NCI-H460 (cell line): ENCODE measurements at places on chromosomes 12 and 14. TPM values are rescaled to one million over a fixed set of nuclear protein-coding genes. Genes with fewer than 3 reads are reported as not detected.

- no peak for DNase-seq
Observed at GRCh38 chr14:27612121-27612520, 1014.3 kb upstream of the NOVA1 start.

DNA sequence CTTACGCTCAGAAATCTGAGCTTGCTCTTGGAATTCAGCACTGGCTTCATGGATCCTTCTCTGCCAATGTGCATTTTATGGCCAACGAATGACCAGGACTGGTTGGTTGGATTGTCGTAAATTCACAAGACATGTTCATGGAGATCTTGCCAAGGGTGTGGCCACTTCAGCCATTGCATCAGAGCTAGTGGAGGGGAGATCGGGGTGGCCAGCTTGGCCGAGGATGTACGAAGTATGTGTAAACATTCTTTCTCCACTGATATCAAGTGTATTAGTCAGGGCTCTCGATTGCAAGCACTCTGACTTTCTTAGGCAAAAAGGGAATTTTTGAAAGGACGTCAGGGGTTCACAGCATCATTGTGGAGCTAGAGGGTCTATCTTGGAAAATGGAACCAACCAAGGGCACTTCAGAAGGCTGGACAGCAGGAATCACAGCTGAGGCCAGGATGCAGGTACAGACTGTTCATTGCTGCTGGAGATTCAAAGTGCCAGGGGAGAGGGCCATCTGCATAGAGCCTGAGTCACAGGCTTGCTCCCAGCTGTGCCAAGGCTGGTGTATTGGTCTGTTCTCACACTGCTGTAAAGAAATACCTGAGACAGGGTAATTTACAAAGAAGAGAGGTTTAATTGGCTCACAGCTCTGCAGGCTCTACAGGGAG, 32.9 kb upstream of the ADGRD1 start:
- DNase-seq = peak; percentile 98

GRCh38 chr12:96456265-96456974, 33.0 kb upstream of the CFAP54 start:
- DNase-seq = no peak

DNA sequence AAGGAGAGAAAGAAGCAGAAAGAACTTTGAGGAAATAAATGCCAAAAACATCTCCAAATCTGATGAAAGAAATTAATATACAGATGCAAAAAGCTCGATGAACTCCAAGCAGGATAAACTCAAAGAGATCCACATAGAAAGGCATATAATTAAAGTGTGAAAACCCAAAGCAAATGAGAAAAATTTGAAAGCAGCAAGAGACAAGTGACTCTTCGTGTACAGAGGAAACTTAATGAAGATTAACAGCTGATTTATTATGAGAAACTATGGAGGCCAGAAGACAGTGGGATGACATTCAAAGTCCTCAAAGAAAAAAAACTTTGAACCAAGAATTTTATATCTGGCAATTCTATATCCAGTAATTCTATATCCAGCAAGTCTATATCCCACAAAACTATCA, 163.0 kb upstream of the TMCC3 start:
- no peak for DNase-seq

- no peak for DNase-seq
Observed at GRCh38 chr12:52587563-52587962, 13.7 kb downstream of the KRT72 start.

GRCh38 chr12:4288296-4289131, 15.0 kb downstream of the CCND2 start:
- DNase-seq = no peak

DNA sequence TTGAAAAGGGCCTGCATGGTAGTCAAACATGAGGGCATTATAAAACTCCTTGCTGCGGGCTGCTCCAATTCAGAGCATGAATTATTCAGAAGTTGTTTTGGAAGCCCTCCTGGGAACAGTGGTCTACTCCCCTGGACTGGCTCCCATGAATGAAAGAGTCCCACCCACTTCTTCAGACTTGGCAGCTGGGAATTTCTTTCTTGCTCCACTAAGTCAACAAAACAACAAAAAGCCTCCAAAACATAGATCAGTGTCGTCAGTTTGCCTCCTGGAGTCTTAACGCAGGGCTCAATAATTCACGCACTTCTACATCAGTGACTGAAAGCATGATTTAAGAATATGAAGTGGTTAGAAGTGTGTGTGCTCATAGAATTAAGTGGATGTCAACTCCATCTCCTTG, 37.9 kb downstream of the AKAP6 start:
- no peak for DNase-seq

DNA sequence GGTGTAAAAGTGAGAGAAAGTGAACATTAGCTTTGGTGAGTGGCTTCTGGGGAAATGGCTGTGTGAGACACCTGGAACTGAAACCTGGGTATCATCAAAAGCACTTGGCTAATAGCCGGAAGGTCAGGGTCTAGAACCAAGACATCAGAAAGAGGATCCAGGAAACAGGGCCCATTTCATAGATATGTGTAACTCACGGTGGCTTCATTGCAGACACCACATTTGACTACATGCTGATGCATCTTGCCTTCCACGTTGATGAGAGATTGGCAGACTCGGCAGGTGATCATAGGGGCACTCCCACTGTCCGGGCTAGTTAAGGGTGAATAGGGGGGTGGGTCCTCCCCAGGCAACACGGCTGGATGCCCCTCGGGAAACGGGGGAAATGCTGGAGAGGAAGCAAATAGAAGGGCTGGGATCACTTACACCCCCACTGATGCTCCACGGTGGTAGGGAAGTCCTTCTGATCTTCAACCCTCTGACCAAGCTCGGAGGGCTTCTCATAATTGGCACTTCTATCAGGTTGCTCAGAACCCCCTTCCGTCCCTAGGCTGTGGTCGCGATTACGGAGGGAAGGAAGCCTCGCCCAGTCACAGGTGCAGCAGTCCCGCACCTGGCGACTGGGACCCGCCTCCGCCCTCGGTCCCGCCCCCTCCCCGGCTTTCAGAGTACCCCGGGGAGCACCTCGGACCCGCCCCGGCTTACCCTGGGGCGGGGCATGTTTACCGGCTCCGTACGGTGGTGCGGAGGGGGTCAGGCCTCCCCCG, 593 bp downstream of the PIP4P1 start:
- no peak for DNase-seq

- no peak for DNase-seq
Observed at GRCh38 chr14:86997271-86997670, 995.7 kb downstream of the GALC start.

DNA sequence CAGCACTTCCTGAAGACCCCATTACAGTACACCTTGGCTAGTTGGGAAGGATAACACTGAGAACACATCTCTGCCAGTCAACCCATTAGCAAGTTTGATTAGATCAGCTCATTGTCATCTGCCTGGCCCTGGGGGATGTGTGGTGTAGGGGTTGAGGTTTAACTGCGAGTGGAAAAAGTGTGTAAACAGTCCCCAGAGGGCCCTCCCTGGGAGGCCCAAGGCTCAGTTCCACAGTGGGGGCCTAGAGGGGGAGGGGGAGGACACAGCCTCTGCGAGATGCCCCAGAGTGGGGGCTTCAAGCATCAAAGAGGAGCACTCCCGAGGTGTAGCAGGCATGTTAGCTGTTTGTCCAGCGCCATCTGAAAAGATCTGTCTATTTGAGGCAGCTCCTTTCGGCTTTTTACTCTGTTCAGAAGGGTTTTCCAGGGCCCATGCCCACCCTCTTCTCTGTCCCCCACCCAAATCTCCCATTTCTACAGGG, 344 bp downstream of the LPAR5 start:
- DNase-seq = no peak

- DNase-seq = no peak
Observed at GRCh38 chr12:101772012-101772775, 32.9 kb upstream of the SYCP3 start.

- DNase-seq = no peak
Observed at GRCh38 chr14:37559386-37559785, 35.7 kb downstream of the FOXA1 start.

- DNase-seq = no peak
Observed at GRCh38 chr12:27861428-27862167, 81.6 kb upstream of the MANSC4 start.

- no peak for DNase-seq
Observed at GRCh38 chr12:23555825-23556207, 393.7 kb downstream of the SOX5 start.

GRCh38 chr12:2229661-2230539, 177.1 kb downstream of the CACNA1C start:
- DNase-seq = no peak

GRCh38 chr14:73717711-73718417, 3.7 kb upstream of the PNMA1 start:
- DNase-seq = no peak

DNA sequence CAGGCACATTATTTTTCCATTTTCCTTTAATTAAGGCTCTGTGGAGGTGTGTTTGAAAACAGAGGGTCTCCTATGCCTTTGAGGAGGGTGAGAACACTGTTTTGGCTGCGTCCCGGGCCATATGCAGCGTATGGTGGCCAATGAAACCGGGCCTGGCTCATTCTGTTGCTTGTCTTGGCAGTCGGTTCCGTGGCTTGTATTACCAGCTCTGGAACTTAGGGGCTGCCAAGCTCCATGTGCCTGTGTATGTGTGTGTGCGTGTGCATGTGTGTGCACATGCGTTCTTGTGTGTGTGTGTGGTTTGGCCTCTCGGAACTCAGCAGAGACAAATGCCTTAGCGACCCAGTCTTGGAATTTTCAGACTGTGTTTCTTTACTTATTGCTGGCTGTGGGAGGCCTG, 2.7 kb downstream of the JDP2 start:
- no peak for DNase-seq

GRCh38 chr12:87311206-87311605, 718.0 kb downstream of the C12orf50 start:
- DNase-seq = no peak

DNA sequence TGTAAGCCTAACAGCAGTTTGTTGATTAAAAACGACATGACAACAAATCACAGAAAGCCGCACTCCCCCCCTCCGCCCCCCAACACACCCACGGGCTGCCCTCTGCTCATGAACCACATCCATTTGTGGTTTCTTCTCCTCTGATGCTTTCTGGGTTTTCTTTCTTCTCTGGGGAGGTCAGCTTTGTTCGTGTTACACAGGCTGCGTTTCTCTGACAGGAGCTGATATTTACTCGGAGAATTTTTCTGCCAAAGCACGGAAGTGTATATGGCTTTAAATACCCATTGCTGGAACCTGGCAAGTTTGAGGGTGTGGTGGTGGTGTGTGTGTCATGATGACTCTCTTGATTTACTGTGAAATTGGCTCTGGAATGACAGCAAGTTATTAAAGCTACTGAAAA, 883.7 kb upstream of the TMEM132C start:
- DNase-seq = no peak

DNA sequence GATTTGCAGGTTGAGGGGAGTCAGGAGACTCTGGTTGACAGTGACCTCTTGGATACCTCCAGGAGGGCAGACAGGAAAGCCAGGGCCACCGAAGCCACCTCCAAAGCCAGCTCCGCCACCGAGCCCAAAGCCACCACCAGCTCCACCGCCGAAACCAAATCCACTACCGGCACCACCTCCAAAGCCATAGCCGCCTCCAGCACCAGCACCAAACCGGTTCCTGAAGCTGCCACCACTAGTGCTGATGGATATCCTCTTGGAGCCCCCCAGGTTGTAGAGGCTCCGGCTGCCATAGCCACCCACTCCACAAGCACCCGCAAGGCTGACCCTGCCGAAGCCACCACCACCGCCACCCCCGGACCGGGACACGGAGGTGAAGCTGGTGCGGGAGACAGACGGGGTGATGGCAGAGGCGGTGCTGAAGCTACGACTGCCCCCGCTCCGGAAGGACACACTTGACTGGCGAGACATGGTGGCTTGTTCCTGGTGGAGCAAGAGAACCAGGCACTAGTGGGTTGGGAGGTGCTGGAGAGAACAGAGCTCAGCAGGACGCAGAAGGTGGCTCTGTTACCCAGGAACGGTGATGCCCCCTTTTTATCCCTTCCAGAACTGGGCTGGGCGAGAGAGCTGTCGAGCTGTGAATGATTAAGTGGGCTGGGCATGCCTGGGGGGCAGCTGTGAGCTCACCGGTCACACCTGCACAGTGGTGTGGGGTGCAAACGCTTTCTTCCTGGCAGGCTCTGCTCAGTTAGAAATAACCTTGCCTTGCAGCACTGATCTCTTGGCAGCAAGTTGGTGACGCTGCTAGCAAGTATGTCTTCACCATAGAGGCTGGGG, at the start of gene KRT5:
TSS of gene KRT5 (minus strand) at position 569 of the 837 bp plus-strand sequence. CDS start at position 471, 98 bp downstream.
- DNase-seq = no peak

PPFIA2 gene
- total RNA-seq = not detected in 2 replicates

HPD gene
- total RNA-seq = 0.22 and 1.5 TPM in 2 replicates

CLEC1B gene
- not detected in 2 replicates for total RNA-seq

SPX gene
- 310 and 328 TPM in 2 replicates for total RNA-seq

SLC8A3 gene
- total RNA-seq = not detected in 2 replicates

CAPZA3 gene
- not detected in 2 replicates for total RNA-seq

CCDC85C gene
- 7.2 and 9.2 TPM in 2 replicates for total RNA-seq

KRT83 gene
- 1.4 and 1.7 TPM in 2 replicates for total RNA-seq

KRT2 gene
- total RNA-seq = not detected in 2 replicates

TSPAN19 gene
- total RNA-seq = 0.10 TPM in 1 of 2 replicates, not detected in the other

SART3 gene
- total RNA-seq = 70.1 and 70.4 TPM in 2 replicates

TEX52 gene
- total RNA-seq = not detected in 2 replicates

OTX2 gene
- total RNA-seq = not detected in 2 replicates

LALBA gene
- not detected in 2 replicates for total RNA-seq

ABCC9 gene
- total RNA-seq = 42.3 and 49.2 TPM in 2 replicates

KRT81 gene
- 40.6 and 54.3 TPM in 2 replicates for total RNA-seq

GPR162 gene
- 0.61 and 0.94 TPM in 2 replicates for total RNA-seq
